ENCODE measurements at places on chromosomes 5 and 9. TPM values are rescaled to one million over a fixed set of nuclear protein-coding genes. Genes with fewer than 3 reads are reported as not detected.

GRCh38 chr9:124512806-124513204, 5.6 kb upstream of the NR5A1 start:
- no peak for DNase-seq

- no peak for DNase-seq
Observed at GRCh38 chr9:94586814-94587213, 6.8 kb downstream of the FBP2 start.

DNA sequence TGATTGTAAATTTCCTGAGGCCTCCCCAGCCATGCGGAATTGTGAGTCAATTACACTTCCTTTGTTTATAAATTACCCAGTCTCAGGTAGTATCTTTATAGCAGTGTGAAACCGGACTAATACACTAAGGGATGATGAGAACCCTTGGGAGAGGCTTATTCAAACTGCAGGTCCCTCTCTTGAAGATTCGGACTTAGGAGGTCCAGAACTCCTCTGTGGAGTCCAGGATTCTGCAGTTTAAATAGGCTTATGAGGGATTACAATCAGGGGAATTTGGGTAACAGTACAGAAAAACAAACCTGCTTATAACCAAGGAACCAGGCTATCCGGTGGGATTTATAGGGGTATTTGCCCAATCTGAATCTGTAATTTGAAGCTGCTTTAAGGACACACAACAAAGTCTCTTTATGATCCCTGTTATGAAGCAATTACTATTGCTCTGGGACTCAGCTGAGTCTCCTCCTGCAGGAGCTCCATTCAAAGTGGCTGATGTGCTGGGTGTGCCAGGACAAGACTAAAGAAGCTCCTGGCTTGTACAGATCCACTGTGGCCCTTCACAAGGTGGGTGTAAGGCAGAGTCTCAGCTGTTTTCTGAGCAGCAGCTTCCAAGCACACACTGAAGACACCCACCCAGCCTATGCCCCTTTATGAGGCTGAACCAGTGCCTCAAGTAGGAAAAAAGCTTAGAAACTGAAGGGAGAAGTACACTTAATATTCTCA, 41.8 kb upstream of the LHFPL2 start:
- no peak for DNase-seq

GRCh38 chr5:151617841-151618710, 26.9 kb upstream of the FAT2 start:
- DNase-seq, result peak; percentile 19

DNA sequence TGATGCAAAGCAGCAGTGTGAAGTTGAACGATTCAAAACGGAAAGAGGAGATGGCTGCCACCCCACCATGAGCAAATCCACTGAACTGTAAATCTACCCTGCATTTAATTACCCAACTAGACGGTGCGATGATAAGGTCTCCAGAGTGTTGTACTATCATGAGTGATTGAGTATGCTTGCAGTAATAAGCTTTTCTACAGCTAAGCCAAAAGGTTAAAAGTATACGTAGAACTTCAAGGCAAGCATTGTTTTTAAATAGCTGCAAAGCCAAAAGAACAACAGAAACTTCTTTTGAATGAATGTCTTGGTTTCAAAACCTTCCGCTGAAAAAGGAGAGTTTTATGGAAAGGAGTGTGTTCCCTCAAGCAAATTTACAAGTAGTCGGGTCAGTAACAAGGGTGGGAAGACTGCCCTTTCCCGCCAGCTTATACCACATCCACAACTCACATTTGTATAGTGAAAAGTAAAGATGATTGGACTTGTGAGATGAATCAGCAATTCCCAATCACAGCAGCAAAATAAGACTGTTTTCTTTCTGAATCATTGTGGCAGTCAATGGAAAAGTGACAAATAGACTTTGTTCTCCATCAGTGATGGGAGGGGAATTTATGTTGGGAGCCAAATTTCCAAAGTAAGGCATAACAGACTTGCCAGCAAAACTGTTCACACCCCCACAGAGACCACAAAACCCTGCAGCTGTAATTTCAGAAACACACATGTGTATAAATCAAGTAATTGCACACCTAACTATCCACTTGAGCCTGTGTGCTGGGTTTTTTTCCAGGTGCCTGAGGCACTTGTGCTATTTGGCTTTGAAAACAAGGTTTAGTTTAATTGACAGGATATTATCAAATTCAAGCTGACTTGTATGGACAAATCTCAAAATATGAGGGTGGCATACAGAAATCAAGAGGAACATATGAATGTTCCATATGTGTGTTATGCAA, 407.7 kb upstream of the GRAMD2B start:
- DNase-seq, result no peak

Gene MYOT
- not detected for total RNA-seq

DNA sequence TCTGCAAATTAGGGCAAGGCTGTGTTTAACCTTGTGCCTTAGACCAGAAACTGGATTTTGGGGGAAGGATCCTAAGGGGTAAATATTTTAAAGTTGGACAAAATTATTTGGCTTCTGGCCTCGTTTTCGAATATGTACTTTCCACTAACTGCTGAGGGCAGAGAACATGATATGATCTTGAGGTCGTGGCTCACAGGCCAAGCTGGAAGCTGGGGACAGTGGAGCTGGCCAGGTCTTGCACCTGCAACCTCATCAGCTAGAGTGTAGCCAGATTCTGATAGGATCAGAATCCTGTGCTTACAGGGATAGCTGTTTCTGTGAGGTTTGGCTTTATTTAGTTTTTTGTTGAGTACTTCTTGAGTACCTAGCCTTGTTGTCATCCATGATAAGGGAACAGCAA, 24.9 kb downstream of the MAN2A1 start:
- no peak for DNase-seq

DNA sequence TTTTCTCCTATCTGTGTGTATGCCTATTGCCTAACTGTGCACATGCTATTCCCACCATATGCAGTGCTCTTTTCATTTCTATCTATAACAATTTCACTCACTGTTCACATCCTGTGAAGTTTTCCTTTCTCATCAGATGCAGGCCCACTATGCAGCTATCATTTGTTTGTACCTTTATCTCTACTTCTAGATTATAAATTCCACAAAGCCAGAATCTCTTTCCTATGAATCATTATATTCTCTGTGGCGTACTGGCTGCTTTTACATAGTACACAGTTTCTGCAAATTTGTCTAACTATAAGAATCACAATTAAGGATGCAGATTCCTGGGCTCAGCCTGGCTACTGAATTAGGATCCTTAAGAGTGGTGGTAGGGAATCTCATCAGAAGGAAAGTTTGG, 600.8 kb upstream of the ARRDC3 start:
- DNase-seq, result no peak

Gene SLC23A1
- total RNA-seq, result not detected

- DNase-seq, result no peak
Observed at GRCh38 chr5:164941132-164941531, 1435.7 kb downstream of the MAT2B start.

DNA sequence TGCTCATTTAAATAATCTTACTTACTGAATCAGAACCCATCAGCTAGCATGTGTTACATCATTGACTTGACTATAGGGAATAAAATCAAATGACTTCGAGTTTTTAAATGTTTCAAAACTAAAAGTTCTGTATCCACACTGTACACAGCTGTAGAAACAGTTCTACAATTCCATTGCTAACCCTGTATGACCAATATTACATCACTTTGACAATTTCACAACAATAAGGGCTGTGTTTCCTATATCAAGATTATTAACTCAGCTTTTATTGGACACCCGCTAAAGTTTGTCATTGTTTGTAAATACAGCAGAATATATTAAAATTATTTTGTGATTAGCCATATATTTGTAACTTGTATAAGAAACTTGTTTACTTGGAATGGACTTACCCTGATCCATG, 540.8 kb downstream of the PRELID2 start:
- no peak for DNase-seq

GRCh38 chr5:55865831-55866230, 14.7 kb downstream of the IL31RA start:
- DNase-seq, result no peak

Gene SH2D3C
- not detected for total RNA-seq

Gene IFNK
- total RNA-seq, result not detected

Gene NR5A1
- not detected for total RNA-seq

- peak; percentile 82 for DNase-seq
Observed at GRCh38 chr9:81559709-81560108, 129.6 kb downstream of the TLE1 start.

Gene GRM6
- total RNA-seq, result not detected

DNA sequence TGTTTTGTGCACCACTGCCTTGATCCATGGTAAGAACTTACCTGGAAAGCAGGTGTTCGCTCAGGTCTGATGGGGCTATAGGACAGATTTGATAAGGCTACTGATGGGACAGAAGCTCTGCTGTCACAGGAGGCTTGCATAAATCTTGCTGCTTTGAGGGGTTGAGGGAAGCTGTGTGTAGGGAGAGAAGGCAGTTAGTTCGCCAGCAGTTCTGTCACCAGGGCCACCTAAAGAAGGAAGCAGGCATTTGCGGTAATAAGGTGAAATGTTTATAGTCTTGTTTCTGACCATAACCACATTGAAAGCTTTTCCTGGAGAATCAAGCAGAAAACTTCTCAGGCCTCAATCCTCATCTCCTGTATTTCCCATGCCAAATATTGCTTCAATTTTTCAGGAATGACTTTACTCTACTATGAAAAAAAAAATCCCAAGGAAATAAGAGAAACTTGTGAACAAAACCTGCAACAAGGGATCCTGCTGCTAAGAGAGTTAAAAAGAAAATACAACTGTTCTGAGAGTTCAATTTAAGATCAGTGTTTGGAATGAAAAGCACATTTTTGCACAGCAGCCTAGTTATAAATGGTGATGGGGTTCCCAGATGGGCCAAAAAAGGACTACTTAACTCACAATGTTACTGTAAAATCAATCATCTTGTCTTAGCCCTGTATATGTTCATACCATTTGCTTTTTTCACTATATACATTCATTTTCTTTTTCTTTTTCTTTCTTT, 122.0 kb upstream of the RANBP3L start:
- DNase-seq, result no peak

DNA sequence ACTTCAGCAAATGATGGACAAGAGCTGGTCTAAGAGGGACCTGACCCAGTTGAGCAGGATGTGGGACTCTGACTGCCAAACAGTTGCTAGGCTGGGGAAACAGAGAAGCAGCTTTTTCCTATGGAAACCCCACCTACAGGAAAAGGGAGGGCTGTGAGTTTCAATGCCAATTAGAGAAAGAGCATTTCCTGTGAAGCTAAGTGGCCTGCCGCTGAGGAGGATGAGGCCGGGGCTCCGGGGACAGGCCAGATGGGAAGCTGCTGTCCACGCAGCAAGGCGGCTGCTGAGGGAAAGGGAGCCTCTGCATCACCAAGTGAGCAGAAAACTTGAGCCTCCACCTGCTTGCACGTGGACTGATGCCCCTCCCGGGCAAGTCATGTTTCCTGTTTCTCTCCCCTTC, at the start of gene PCDH12:
Gene PCDH12 (minus strand): TSS at position 90 of the 400 bp plus-strand sequence. CDS start 351 bp downstream, outside the sequence.
- no peak for DNase-seq

DNA sequence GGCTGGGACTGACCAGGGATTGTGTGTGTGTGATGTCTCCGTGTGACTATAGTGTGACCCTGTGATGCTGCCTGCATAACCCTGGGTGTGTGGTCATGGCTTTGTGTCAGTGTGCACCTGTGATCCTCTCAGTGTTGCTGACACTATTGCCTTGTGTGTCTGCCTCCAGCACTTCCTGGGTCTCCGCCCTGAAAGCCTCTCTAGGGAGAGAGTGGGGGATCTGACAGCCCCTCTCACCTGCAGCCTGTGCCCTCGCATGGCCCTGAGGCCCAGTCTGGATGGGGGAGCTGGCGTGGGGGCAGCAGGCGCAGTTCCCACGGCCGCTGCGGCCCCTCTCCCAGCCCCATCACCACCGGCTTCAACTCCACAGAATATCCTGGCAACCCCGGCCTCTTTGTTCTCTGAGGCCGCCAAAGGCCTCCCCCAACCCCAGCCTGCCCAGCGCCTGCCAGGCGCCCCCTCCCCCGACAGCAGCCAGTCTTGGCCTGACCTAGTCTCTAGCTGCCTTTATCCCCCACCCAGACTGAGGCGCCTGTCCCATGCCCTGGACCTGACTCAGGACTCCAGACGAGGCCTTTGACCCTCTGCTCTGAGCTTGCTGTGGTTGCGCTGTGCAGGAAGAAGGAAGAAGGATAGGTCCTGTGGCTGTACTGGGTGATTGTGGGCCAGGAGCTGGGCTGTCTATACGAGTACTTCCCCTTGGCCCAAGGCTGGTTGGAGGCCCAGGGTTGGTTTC, 38.7 kb downstream of the CXXC5 start:
- DNase-seq, result no peak

Gene BTNL9
- total RNA-seq, result not detected

- DNase-seq, result peak; percentile 53
Observed at GRCh38 chr5:83306572-83307241, 164.8 kb upstream of the VCAN start.

- no peak for DNase-seq
Observed at GRCh38 chr5:88659529-88660263, 223.3 kb downstream of the MEF2C start.

DNA sequence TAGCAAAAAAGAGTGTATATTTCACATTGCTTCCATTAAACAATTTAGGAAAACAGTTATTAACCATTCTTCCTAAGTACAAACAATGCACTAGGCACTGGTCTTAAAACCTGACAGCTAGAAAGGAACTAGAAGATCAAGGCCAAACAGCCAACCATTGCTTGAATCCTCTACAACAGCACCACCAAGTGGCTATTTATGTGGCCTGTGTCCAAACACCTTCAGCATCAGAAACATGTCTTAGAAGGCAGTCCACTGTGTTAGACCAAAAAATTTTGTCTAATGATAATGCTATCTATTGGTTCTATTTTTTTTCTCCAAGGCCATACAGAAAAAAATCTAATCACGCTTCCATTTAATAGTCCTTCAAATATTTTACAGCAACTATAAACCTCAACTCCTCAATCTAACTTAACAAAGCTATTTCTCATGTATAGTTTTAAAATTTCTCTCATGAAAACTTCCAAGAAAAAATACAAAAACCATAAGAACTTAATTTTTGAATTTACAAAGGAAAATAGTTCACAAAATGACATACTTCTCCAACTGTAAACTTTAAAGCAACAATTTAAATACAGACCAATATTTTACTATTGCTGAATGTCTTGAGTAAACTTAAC, 36.1 kb downstream of the CAAP1 start:
- no peak for DNase-seq

Gene SLC36A2
- total RNA-seq, result not detected

Gene RABEPK
- total RNA-seq, result 25.1 TPM

Gene KCNN2
- not detected for total RNA-seq

Gene CCDC180
- 0.03 TPM for total RNA-seq

GRCh38 chr5:149605354-149605997, 24.2 kb downstream of the ARHGEF37 start:
- DNase-seq, result no peak

GRCh38 chr9:132406554-132407122, at the start of gene TTF1:
TTF1 (minus strand) TSS chr9:132406840; CDS start chr9:132402821, 4,019 bp downstream.
- peak; percentile 91 for DNase-seq

Gene NME5
- total RNA-seq, result not detected

GRCh38 chr5:60830581-60831127, 13.4 kb downstream of the ELOVL7 start:
- DNase-seq, result no peak

Gene NFIB
- 7.6 TPM for total RNA-seq
